ENCODE measurements at places on chromosomes 11 and 22. TPM values are rescaled to one million over a fixed set of nuclear protein-coding genes. Genes with fewer than 3 reads are reported as not detected.

GRCh38 chr22:27133681-27134314 lies 476.4 kb downstream of the MIAT start:
- H3K27me3 ChIP-seq = no peaks in the 10 kb centered on the region
- H3K4me1 ChIP-seq = no peaks in the 10 kb centered on the region
- no peak overlapping the region for H3K27ac ChIP-seq
- no peak for DNase-seq
- H3K4me3 ChIP-seq = no peak overlapping the region
- H3K36me3 ChIP-seq = no peaks in the 10 kb centered on the region

The NTM gene
- total RNA-seq = 0.78 TPM

DNA sequence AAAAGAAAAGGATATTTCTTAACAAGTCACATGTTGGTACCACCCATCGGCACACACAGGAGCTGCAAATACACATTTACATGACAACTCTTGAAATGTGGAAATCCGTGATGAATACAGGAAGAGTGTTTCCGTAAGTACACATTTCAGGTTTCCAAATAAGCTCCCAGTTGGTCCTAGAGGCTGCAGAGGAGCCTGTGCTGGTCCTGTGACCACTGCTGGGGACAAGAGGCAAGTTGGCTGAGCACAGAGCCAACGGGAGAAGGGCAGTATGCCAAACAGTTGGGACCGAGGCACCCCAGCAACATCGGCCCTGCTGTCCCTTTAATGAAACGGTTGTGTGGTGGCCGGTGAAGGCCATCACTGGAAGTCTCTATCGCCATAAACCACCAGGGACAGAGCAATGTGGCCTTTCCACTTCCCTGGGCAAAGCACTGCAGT lies 38.5 kb upstream of the ARFGAP3 start:
- H3K27ac ChIP-seq = peak overlapping the region; percentile 93
- peaks cover 3% of the 10 kb centered on the region for H3K36me3 ChIP-seq
- no peak for DNase-seq
- no peak overlapping the region for H3K4me3 ChIP-seq
- H3K4me1 ChIP-seq = peaks cover 47% of the 10 kb centered on the region

DNA sequence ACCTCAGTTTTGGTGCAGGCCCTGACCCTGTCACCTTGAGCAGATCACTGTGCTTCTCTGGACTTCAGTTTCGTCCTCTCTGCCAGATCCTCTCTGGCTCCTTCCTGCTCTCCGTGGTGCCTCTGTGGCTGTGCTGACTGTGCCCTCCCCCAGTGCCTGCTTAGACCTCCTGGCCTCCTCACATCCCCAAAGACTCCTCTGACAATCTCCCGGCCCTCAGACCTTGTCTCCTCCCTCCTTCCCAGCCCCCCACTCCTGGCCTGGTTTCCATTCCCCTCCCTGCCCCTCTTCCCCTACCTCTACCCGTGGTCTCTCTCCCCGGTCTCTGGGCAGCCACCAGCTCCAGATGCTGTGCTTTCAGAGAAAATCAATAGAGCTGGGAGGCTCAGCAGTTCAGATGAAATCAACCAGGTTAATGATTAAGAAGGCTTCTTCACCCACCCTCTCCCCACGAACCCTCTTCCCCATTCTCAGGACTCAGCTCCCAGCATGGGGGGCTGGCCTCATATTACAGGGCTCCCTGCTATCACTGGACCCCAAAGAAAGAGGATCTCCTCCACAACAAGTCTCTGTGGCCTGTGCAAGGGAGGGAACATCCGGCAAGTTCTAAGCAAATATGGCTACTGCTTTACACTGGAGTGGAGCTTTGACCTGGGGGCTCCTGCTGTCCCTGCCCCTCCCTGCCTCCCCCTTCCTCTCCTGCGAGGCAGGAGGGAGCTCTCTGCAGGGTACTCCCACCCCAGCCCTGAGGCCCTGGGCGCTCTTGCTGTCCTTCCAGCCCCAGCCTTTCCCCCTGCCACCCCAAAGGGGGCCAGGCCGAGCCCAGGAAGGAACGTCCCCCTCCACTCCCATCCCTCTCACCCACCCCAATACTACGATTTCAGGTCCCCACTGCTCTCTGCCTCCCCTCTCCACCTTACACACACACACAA lies 8.5 kb downstream of the BACE1-AS start:
- no peak overlapping the region for H3K4me3 ChIP-seq
- peaks cover 4% of the 10 kb centered on the region for H3K36me3 ChIP-seq
- H3K27ac ChIP-seq = peak overlapping the region; percentile 73
- H3K27me3 ChIP-seq = no peaks in the 10 kb centered on the region

- no peaks in the 10 kb centered on the region for H3K36me3 ChIP-seq
- H3K27ac ChIP-seq = no peak overlapping the region
- no peaks in the 10 kb centered on the region for H3K27me3 ChIP-seq
- peaks cover 4% of the 10 kb centered on the region for H3K4me1 ChIP-seq
- DNase-seq = no peak
Measured at GRCh38 chr11:10257478-10257877, 36.5 kb downstream of the SBF2 start.

The SULT4A1 gene
- 0.47 TPM for total RNA-seq

The RNH1 gene
- total RNA-seq = 40.7 TPM

The LINC01488 gene
- total RNA-seq = not detected

DNA sequence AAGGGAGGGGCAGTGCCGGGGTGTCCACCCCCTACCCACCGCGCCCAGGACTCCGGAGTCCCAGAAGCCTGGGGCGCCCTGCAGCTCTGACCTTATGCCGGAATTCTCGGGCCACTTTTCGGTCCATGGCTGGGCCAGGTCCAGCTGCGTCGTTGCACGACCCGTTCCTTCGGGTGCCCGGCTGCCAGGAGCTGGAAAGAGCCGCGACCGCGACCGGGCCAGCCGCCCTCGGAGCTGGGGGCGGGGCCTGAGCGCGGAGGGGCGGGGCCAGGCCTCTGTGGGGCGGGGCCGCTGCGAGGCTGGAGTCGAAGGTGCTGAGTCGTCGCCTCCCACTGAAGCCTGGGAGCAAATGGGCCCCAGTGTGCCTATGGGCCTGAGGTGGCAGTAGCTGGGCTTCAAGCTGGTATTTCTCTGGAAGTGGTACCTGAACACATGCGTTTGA lies at the start of gene USH1C:
Gene USH1C, minus strand, starts transcription at position 236 of the 442 bp plus-strand sequence. Its CDS starts 109 bp downstream, at position 127.
- H3K4me1 ChIP-seq = no peaks in the 10 kb centered on the region
- H3K27me3 ChIP-seq = no peaks in the 10 kb centered on the region
- H3K4me3 ChIP-seq = no peak within 1 kb of the TSS
- H3K36me3 ChIP-seq = no peaks in the 10 kb centered on the region
- H3K27ac ChIP-seq = peak within 1 kb of the TSS; percentile 17

DNA sequence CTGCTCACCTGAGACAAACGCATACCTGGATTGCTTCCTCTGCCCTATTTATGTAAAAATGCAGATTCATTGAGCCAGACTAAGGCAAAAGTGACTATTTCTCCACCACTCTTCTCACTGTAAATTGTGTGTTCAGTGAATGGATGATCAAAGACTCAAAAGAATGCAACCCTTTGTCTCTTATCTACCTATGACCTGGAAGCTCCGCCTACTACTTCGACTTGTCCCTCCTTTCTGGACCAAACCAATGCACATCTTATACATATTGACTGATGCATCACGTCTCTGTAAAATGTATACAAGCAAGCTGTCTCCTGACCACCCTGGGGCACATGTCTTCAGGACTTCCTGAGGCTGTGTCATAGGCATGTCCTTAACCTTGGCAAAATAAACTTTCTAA lies 418.0 kb upstream of the SYN3 start:
- DNase-seq = no peak
- no peak overlapping the region for H3K4me3 ChIP-seq
- H3K27ac ChIP-seq = no peak overlapping the region
- H3K4me1 ChIP-seq = no peaks in the 10 kb centered on the region

DNA sequence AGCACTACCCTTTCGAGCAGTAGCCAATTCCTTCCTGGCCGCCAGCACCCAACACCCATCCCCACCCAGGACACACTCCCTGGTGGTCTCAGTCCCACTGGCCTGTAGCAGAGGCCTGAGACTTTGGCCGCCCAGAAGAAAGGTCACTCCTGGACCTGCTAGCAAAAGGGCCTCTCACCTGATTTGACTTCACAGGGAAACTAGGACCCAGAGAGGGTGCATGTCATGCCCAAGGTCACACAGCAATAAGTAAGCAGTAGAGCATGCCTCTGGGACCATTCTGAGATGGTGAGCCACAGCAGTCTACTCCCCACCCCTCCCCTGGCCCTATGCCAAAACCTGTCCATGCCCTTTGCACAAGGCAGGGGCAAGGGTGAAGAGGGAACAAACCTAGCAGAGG lies 7.3 kb downstream of the ARRB1 start:
- DNase-seq = no peak
- H3K27me3 ChIP-seq = no peaks in the 10 kb centered on the region
- H3K4me3 ChIP-seq = peak overlapping the region; percentile 12
- peaks cover 60% of the 10 kb centered on the region for H3K4me1 ChIP-seq

GRCh38 chr11:12569499-12570425 lies 104.5 kb upstream of the TEAD1 start:
- DNase-seq = no peak
- no peaks in the 10 kb centered on the region for H3K27me3 ChIP-seq
- no peak overlapping the region for H3K27ac ChIP-seq
- H3K4me1 ChIP-seq = no peaks in the 10 kb centered on the region
- no peak overlapping the region for H3K4me3 ChIP-seq
- no peaks in the 10 kb centered on the region for H3K36me3 ChIP-seq

DNA sequence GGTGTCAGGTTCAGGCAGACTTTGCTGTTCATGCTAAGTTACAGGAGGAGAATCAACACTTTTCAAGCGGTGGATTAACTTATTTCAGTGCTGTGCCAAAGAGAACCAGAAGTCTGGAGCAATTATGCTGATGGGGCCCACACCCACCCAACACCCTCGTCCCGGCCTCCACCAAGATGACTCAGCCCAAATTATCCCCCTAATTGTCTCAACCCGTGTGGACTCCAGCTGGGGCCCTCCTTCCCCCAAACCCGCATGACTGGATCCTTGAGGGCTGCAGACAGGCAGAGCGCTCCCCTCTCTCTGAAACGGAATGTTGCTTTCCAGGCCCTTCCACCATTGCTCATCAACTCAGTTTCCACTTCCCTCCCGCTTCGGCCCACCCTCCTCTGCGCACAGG lies 34.6 kb upstream of the MN1 start:
- H3K4me3 ChIP-seq = no peak overlapping the region
- no peaks in the 10 kb centered on the region for H3K36me3 ChIP-seq
- no peaks in the 10 kb centered on the region for H3K4me1 ChIP-seq
- no peak for DNase-seq
- H3K27me3 ChIP-seq = no peaks in the 10 kb centered on the region

- no peaks in the 10 kb centered on the region for H3K36me3 ChIP-seq
- DNase-seq = peak; percentile 67
- H3K27ac ChIP-seq = peak overlapping the region; percentile 88
- peak overlapping the region; percentile 12 for H3K4me3 ChIP-seq
Measured at GRCh38 chr22:48536541-48537342, 1290.9 kb downstream of the BRD1 start.

DNA sequence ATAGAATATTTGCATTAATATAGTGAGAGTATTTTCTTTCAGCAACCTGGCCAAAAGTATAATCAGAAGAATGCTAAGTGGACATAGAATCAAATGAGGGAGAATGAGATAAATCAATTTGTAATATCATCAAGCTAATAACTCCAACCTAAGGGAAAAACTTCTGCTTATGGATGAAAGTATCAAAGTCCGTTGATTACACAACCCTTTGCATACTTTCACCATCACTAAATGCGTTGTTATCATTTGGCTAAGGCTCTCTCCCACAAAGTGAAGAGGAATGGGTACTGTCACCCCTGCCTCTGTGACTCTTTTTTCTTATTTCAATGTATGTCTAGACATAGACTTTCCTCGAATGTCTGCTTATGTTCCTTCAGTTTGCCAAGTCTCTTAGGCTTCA lies 16.4 kb upstream of the CASP4 start:
- no peak overlapping the region for H3K27ac ChIP-seq
- H3K4me3 ChIP-seq = no peak overlapping the region
- DNase-seq = no peak
- H3K36me3 ChIP-seq = no peaks in the 10 kb centered on the region
- H3K4me1 ChIP-seq = no peaks in the 10 kb centered on the region
- H3K27me3 ChIP-seq = no peaks in the 10 kb centered on the region

DNA sequence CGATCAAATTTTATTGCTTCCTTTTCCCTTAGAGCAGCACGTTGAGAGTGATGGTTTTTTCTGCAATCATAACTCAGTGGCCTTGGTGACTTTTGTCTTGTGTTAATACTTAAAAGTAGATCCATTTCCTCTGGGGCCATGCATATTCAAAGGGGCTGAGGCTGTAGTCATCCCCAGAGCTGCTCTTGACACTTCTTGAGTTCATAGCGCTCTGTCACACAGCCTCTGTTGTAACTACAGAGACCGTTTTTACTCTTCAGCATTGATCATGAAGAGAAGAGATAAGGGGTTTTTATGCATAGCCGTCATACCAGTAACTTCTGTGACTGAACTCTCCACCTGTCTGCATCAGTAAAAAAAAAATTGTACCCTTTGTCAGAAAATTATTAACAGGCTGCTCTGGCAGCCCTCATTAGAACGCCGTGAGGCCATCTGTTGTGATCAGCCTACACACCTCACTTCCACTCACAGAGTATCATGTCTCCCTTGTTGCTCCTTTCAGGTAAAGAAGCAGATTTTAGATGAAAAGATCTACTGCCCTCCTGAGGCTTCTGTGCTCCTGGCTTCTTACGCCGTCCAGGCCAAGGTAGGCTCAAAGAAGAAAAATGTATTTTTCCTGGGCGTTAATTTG lies 38.4 kb downstream of the NF2 start:
- DNase-seq = no peak
- peak overlapping the region; percentile 28 for H3K27ac ChIP-seq
- H3K36me3 ChIP-seq = no peaks in the 10 kb centered on the region
- H3K4me1 ChIP-seq = peaks cover 7% of the 10 kb centered on the region
- H3K27me3 ChIP-seq = no peaks in the 10 kb centered on the region

The SYCE3 gene
- total RNA-seq = 0.63 TPM

The IGLL1 gene
- total RNA-seq = not detected

DNA sequence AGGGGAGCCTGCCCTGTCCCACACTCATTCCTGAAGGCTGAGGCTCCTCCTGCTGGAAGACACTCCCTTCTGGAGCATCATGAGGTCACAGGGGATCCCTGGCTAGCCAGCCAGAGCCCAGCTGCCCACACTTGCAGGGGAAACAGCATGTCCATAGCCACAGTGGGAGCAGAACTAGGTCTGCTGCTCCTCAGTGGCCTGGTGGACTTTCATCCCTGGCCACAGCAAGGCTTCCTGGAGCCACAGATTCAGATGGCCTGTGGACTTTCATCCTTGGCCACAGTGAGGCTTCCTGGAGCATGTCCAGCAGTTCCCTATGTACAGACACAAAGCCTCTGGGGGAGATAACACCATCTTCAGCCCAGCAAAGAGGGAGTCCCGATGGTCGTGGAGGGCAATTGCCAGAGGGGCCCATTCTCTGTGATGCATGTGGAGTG lies 5.9 kb upstream of the APOL6 start:
- H3K36me3 ChIP-seq = no peaks in the 10 kb centered on the region
- DNase-seq = no peak
- no peak overlapping the region for H3K27ac ChIP-seq

The CALCA gene
- total RNA-seq = not detected

The ZDHHC13 gene
- total RNA-seq = 5.8 TPM

The RIC3 gene
- 11.3 TPM for total RNA-seq

GRCh38 chr22:45903355-45904135 lies 73.4 kb downstream of the WNT7B start:
- no peaks in the 10 kb centered on the region for H3K36me3 ChIP-seq
- DNase-seq = no peak
- no peaks in the 10 kb centered on the region for H3K27me3 ChIP-seq
- H3K27ac ChIP-seq = no peak overlapping the region
- no peaks in the 10 kb centered on the region for H3K4me1 ChIP-seq
- H3K4me3 ChIP-seq = no peak overlapping the region

The OR5T1 gene
- not detected for total RNA-seq

The CCDC116 gene
- 0.19 TPM for total RNA-seq

- H3K27ac ChIP-seq = no peak overlapping the region
- DNase-seq = peak; percentile 22
- H3K36me3 ChIP-seq = no peaks in the 10 kb centered on the region
- no peak overlapping the region for H3K4me3 ChIP-seq
Measured at GRCh38 chr11:33624083-33624482, 76.5 kb downstream of the C11orf91 start.
